HT1080 (cell line): ENCODE measurements at places on chromosomes 1 and 21.
A peak's percentile ranks its signal among the peaks of the same experiment; 100 is the strongest.

DNA sequence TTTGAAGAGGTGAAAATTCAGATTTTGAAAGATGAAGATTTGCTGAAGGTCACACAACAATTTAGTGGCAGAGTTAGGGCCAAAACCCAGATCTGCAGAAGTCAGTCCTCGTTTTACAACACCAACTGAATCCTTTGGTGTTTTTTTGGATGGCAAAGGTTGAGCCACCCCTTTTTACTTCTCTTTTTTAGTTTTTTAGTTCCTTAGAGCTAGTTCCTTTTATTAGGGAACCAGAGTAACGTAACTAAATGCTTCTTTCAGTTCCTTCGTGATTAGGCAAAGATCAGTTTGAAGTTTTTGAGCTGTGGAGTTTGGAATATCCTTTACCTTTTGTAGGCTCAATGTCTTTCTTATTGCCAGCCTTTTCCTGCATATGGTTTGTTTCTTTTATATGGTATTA, 67.9 kb upstream of the ARID1A start:
- no peak for DNase-seq

DNA sequence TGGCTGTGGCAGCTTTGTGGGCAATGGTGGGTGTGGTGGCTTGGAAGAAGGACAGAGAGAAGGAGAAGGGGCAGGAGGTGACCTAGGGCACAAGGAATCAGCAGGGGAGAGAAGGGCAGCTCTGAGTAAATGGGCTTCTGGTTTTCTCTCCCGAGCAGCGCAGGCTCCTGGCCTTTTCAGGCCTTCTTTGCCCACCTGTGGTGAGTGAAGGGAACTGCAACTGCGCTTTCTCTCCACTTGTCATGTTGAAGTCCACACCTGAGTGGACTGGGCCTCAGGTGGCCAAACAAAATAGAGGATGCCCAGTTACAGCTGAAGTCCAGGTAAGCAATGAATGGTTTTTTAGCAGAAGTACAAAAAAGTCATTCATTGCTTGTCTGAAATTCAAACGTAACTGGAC, 29.4 kb upstream of the KCNA10 start:
- DNase-seq, result no peak

DNA sequence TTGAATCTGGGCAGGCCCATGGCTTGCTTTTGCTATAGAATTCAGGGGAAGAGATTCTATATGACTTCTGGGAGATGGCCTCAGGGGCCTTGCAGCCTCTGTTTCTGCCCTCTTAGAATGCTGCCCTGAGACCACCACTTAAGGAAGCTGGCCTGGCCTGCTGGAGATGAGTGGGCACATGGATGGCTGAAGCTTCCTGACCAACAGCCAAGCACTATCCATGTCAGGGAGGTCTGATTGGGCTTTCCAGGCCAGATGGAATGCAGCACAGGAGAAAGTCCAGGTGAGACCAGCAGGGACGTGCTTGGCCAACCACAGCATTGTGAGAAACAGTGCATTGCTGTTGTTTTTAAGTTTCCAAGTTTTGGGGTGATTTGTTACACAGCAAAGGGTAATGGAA, 308.1 kb downstream of the PTPRU start:
- no peak for DNase-seq

- DNase-seq, result no peak
These were observed 6.0 kb upstream of the TIE1 start for GRCh38 chr1:43294761-43295160.

DNA sequence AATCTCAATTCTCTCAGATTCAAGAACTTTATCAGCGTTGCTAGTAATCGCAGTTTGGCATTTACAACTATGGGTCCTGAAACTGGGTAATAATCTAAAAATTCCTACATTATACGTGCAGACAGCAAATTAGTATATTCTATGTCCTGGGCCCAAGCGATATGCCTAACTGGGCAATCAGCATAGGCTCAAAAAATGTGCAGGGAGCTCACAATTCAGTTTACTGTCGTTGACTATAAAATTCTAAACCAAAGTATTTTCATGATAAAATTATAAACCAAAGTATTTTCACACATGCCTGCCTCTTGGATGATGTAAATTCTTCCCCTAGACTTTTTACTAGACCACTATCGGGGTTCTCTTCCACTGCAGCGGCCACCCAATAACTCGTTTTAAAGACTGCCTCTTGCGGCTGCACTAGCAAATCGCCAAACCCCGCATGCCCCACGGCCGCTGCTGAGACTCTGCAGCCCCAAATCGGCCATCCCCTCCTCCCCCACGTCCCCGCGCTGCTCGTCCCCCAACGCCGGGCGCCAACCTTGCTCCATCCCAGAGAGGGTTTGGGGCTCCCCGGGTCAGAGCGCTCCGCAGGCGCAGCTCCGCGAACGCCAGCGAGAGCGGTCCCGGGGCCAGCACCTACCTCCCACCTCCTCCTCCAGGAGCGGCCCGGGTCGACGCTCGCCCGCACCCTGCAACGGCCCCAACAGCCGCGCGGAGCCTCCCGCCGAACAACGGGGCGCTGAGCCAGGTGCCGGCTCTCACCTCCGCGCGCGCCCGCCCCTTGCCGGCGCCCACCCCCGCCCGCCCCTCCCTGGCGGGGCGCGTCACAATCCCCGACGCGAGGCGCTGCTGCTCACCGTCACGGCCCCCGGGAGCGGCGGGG, 506 bp downstream of the SSX2IP start:
- DNase-seq, result peak; percentile 16

DNA sequence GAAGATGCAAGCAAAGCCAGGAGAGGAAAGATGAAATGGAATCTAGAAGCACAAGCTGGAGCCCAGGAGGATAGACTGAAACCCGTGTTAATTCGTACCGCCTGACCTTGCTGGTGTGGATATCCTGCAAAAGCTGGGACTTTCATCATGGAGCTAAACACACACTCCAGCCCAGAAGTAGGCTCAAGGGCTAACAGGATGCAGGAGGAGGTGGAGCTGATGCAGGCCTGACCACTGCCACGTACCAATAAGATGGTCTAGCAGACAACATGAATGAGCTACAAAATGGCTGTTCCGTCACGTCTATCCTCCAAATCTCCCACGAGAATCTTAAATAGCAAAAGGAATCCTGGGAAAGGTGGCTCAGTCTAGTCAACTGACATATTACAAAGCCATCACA, 270.3 kb downstream of the SDCCAG8 start:
- no peak for DNase-seq

DNA sequence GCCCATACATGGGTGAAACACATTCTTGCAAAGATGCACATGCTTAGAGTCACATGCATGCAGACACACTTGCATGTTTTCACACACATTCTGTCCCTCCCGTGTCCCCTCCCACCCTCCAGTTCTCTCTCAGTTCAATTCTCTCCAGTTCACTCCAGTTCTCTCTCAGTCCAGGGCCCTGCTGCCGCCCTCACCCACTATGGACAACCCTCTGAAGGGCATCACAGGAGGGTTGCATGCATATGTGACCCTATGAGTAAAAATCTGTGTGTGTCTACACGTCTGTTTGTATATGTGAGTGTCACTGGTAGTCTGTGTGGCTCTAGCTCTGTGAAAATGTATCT, 21.8 kb upstream of the ADGRB2 start:
- DNase-seq, result no peak

DNA sequence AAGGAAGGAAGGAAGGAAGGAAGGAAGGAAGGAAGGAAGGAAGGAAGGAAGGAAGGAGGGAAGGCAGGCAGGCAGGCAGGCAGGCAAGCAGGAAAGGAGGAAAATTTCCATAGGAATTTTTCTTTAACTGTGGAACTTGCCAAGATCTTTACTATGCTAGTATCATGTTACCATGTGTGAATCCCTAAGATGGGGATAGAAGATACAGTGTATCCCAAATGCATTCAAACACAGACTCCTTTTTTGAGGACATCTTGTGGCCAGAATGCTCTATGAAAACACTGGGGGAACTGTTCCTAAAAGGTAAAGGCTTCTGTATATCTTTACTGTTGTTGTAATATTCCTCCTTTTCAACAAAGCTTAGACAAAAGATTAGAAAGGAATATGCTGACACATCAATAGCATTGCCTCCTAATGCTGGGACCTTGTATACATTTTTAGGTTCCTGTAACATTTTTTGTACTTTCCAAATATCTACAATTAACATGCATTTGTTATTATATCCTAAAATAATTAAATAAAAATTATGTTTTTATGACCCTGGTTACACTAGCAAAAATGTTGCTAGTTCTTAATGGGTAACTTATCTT, 20.6 kb downstream of the CCDC190 start:
- no peak for DNase-seq

DNA sequence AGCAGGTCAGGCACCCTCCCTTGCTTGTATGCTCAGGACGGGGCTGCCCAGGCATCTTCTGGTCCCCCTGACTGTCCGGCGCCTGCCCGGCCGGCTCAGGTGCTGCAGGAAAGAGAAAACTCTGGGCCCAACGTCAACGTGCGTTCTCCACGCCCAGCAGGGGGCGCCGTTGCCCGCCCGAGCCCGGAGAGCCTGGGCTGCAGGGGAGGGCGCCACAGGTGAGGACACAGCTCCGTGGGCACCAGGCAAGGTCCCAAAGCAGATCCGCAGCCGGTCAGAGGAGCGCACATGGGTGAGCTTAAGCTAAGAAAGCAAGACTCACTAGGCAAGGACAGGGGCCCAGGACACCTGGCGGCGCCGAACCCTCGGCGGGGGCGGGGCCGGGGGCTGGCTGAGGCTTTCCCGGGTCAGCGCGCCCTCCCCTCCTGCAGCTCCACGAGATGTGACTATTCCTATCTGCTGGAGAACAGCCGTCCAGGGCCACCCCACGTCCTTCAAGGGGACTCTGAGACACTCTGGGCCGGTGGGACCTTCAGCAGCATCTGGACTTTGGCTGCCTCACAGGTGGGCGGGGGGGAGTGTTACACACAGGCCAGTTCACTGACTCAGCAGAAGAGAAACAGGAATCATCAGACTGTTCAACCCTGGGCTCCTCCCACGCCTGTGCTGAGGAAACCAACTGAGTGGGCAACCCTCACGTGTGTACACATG, 29.3 kb downstream of the KRTAP10-1 start:
- peak; percentile 15 for DNase-seq

DNA sequence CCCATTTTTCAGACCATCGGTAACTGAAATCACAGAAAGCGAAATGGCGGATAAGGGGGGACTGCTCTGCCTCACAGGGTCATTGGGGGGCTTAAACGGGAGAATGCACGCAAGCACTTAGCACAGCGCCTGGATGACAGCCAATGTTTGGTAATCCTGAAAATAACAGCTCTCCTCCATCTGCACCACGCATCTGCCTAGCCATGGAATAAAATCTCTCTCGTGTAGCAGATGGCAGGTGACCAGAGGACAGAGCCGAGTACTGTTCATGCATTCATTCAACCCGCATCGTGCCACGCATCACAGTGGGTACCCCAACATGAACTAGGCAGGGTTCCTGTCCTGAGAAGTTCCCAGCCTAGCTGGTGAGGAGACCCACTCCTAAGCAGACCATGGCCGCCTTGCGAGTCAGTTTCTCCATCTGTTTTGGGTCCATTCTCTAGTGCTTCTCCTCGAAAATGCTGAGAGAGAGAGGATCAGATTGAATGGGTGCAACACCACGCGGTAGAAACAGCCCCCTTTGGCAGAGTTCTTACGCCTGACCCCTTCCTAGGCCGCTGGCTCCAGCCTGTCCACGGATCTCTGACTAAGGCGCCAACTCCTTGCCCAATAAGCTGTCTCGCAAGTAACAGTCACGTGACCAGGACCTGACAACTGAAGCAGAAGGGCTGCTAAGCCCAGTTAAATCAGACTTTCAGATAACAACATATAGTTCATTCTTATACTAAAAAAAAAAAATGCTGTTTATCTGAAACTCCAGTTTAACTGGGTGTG, 7.3 kb downstream of the SLC1A7 start:
- peak; percentile 46 for DNase-seq

DNA sequence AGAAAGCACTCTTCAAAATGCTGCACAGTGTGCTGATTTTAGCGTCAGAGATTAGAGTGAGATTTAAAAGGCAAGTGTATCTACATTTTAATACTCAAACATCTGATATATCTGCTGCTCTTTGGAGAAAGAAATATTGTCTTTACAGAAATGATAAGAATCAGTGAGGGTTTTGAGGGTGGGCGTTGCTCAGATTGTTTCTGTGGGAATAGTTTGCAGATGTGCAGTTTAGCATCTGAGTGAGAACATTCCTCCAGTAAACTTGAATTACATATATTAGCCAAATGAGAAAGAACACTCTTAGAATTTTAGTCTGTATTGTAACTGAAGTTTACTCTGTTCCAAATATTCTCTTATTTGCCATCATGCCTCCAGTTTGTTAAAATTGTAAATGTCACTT, 549.2 kb downstream of the NEGR1 start:
- no peak for DNase-seq

- peak; percentile 25 for DNase-seq
These were observed 265.7 kb downstream of the COL11A1 start for GRCh38 chr1:102842606-102843005.

DNA sequence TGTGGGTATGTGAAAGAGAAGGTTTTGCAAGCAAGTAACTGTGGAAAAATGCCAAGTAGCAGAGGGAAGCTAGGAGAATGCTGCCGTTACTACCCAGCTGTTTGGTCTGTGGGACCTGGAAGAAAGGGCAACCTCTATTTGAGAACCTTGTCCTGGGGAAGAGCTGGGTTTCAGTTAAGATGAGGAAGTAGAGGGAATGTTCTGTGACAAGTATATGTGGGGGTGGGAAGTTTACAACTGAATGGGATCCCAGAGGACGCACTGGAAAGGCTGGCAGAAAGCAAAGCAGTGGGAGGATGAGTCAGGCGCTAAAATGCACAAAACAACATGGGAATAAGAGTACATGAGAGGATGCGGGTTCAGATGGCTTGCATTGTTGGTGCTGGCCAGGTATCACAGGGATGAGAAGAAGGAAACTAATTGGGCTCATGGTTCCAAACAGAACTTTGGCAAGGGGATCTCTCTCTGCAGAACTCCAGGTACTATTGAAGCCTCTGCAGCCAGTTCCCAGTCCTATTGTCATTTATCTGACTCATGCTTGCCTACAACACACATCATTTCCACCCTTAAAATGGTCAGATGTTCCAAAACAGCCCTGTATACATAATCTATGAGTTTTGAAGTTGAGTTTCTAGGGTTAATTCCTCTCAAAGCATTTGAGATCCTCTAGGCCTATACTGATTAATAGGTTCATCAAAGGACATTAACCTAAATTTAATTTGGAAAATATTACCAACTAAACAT, 88.5 kb upstream of the VAV3 start:
- peak; percentile 83 for DNase-seq

DNA sequence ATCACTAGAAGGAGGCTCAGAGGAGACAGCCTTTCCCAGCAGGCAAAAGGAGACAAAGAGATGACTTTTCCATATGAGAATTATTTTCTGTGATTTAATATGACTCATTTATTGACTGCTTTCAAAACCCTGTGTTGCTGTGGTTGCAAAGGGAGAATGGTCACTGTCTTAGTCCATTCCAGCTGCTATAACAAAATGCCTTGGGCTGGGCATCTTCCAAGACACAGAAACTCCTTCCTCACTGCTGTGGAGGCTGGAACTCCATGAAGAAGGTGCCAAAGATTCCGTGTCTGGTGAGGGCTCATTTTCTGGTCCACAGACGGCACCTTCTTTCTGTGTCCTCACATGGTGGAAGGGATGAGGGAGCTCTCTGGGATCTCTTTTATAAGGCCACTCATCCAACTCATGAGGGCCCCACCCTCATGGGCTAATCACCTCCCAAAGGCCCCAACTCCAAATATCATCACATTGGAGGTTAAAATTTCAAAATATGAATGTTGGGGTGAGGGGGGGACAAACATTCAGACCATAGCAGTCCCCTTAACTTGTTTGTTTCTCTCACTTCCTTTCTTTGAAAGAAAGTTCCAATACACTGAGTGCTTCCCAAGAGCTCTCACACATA, 252.1 kb upstream of the RAB4A start:
- no peak for DNase-seq
